ENCODE measurements at places on chromosomes 16 and 17.

DNA sequence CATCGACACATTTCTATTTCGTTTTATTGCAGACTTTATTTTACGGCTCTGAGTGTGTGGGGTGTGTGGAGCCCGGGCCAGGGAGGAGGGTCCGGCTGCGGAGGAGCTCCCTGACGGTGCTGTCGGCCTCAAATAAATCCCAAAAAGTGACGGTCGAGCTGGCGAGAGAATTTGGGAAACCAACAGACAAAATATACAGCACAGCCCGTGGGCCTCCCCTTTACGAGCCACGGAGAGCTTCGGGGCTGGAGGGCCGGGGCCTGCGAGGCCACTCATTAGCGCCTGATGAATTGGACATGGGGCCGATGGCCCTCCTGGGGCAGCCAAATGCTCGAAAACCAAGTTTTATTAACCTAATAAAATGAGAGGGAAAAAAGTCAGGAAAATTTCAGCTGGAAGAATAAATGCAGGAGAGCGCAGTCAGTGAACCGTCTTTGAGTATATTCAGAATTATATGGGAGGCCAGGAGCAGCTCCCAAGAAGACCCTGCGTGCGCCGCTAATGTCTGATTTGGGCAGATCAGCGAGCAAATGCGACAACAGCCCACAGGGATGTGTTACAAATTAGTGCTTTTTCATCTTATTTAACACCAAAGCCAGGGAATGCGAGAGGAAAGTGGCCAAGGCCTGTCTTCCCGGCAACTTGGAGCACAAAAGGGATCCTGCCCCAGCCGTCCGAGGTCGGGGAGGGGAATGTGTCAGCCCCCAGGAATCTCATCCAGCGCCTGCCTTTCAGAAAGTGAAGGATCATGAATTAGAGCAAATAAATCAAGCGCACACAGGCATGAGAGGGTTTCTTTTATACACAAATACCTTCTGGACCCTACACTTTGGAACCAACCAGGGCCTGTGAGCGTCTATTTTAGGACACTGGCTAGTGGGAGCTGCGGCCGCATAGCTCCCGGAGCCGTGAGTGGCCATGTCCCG, 249.1 kb downstream of the C16orf95 start:
- no peak for DNase-seq

DNA sequence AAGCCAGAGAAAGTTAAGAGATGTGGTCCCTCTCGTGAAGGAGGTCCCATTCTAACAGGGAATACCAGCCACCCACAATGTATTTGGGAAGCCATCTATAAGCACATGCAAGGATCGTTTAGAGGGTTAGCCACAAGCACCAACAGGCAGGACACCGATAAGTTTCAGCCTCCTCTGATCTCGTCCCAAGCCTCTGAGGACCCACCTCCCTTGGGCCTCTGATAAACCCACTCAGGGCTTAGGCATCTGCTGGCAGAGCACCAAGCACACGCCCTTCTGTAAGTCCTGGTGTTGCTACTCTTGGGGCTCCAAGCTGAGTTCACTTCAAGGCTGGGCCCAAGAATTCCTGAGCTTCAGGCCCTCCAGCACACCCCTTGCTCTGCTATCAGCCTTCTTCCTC, 5.4 kb upstream of the PNPO start:
- no peak for DNase-seq

- no peak for DNase-seq
Observed at GRCh38 chr16:27316038-27316680, 2.4 kb downstream of the IL4R start.

GRCh38 chr16:56289416-56289815, 98.1 kb downstream of the GNAO1 start:
- no peak for DNase-seq

DNA sequence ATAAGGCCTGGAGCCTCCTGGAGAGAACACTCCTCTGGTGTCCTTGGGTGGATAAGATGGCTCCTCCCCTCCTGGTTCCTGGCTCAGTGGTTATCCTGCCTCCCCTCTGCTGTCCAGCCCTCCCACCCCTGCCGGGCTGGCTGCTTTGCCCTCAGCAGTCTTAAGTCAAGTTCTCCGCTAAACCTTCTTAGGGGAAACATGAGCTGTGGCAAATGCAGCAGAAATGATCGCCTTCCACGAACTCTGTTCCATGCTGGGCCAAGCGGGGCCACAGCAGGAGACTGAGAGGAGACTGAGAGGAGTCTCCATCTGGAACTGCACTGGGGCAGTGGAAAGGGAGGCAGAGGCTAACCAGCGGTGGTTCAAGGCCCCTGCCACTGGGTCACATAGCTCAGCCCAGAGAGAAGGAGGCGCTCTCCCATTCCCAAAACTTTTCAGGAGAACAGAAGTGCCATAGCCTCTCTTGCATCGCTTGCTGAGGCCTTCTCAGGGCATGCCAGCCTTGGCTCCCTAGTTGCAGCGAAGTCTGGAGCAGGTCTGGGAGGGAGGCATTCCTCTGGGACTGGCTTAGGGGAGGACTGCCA, 26.9 kb downstream of the TNS4 start:
- no peak for DNase-seq

- no peak for DNase-seq
Observed at GRCh38 chr17:17728550-17729251, 47.4 kb downstream of the RAI1 start.

DNA sequence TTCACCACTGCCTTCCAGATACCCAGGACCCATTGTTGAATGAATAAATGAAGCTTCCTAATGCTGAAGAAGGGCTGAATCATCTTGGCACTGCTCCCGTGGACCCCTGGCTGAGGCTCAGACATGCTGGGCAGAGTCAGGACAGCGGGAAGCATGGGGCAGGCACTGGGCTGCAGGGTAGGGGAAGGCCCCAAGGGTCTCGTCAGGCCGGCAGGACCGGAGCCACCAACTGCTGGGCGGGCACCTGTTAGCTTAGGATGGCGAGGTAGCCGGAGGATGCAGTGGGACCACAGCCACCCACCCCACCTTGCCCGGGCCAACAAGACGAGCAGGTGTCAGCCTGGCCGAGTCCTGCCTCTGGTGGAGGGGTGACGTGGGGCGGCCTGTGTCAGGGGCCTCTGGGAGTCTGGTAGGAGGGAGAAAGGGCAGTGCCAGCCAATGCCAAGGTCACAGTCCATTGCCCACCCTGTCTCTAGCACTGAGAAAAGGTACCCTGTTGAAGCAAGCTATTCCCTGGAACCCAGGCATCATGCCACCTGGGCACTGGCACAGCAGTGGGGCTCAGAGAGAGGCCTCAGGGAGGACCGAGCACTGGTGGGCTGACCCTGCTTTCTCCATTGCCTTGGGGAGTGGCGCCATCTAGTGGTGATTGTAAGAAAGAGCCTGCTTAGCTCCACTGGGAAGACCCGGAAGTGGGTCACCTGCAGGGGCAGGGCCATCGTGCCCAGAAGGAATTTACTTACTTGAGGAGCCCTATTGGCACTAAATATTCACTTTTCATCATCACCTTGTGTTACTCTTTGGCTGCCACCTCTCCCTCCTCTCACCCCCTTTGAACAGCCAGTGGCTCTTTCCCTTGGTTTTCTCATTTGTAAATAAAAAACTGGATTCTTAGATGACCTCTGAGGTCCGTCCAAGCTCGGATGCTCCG, 3.0 kb upstream of the DLX3 start:
- DNase-seq, result peak; percentile 55

DNA sequence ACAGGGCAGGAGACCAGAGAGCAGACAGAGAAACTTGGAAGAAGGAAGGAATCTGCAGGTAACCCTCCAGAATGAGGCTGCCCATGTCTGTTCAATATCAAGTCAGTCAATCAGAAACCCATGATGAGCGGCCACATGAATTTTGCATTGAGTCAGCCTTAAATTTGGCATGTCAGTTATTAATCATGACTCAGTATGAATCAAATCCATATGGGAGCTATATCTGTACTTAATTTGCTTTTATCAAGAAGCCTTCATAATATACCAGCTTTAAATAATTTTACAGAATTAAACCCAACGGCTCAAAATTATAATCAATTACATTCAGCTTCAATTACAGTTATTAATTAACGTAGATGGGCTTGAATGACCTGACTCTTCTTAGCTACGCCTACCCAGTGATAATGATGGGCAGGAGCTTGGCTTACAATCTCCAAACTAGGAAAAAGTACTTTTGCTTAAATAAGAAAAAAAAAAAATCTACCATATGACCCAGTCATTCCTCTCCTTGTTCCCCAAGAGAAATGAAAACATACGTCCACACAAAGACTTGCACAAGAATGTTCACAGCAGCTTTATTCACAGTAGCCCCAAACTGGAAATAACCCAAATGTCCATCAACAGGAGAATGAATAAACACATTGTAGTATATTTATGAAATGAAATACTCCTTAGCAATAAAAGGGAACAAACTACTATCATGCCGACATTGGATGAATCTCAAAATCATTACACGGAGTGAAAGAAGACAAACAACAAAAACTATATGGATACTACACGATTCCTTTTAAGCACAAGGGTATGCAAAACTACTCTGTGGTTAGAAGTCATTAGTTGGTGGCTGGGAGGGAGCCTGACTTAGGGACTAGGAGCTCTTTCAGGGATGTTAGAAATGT, 48.6 kb downstream of the SLC39A11 start:
- no peak for DNase-seq

- no peak for DNase-seq
Observed at GRCh38 chr17:81390029-81390872, 5.0 kb upstream of the BAHCC1 start.

- no peak for DNase-seq
Observed at GRCh38 chr17:17732892-17733670, 51.8 kb downstream of the RAI1 start.

- DNase-seq, result no peak
Observed at GRCh38 chr17:39016193-39017153, 49.3 kb upstream of the FBXO47 start.

DNA sequence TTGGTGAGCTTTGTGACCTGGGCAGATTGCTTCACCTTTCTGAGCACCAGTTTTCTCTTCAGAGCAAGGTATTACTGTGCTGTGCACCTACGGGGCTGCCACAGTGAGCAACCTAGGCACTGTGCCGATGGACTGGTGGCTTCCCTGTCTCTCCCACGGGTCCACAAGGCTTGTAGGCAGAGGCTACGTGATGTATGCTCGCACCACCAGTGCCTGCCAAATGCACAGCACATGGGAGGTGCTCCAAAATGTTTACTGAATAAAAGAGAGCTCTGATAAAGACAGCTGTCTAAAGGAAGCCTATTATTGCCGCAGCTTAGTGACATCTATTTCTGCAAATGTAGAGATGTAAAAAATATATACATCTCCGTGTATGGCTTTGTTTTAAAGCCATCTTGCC, 139.2 kb downstream of the CDK5R1 start:
- DNase-seq, result no peak

GRCh38 chr16:66712512-66712911, 16.0 kb upstream of the CMTM4 start:
- no peak for DNase-seq

DNA sequence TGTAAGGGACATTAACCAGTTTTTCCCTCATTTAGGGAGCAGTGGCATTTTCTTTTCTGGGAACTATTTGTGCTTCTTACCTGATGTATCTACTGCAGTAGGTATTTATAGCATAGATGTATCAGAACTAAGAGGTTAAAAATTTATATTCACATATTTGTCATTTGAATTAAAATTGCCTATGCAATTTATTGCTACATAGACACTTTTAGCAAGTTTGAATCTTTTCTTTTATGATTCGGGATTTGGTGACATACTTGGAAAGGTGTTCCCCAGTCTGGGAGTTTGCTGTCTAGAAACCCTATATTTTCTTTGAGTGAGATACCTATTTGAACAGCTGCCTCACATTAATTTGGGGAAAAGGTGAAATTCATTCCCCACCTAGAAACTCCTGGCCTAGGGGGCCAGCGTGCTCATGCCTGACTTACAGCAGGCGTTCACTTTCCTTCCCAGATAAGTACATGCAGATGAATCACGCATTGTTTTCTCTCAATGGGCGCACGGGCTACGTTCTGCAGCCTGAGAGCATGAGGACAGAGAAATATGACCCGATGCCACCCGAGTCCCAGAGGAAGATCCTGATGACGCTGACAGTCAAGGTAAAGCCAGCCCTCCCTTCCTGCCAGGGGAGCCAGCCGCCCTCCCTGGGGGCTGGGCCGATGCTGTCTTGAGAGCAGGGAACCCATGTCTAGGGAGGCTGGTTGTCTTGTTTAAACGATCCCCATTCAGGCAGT, 73.8 kb downstream of the SDR42E1 start:
- DNase-seq, result no peak

- no peak for DNase-seq
Observed at GRCh38 chr17:44355642-44356099, 8.0 kb downstream of the FAM171A2 start.

DNA sequence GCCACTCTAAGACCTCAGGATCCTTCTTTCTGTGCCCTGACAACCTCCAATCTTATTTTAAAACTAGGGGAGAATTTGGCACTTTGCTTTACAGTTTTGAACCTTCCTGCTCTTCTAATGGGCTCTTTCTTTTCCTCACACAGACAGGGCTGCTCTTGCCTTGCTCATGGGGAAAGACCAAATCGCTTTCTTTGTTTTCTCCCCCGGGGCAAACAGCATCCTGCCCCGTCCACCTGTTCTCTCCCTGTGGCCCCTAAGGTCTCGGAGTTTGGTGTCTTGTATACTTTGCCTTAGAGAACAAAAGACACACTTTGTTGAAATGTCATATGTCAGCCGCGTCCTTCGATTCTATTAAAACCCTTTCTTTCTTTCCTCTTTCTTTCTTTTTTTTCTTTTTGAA, 306.7 kb upstream of the SALL1 start:
- DNase-seq, result no peak

- no peak for DNase-seq
Observed at GRCh38 chr16:23990507-23990906, 154.7 kb downstream of the PRKCB start.

DNA sequence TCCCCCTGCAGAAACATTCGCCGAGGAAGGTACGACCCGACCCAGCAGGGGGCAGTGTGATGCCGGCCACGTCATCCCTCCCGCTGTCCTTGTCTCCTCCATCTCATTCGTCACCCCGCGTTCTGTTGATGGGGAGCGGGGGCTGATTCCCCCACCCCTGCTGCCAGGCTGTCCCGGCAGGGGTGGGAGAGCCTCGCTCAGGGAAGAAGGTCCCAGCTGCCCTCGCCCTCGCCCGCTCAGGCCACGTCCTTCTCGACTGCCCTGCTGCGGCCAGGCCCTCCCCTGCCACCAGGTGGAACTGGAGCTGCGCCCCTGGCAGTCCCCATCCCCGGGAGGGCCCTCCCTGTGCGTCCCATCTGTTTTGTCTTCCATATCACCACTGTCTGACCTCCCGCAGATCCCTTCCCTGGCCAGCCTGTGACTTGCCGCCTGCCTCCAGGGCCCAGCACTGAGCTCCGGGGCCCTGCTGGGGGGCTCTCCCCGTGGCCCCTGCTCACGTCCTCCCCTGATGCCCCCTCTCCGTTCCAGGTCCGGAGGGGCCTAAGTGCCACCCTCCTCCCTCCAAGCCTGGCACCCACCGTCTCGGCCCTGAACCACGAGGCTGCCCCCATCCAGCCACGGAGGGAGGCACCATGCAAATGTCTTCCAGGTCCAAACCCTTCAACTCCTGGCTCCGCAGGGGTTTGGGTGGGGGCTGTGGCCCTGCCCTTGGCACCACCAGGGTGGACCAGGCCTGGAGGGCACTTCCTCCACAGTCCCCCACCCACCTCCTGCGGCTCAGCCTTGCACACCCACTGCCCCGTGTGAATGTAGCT, 20.6 kb downstream of the ADAM11 start:
- peak; percentile 66 for DNase-seq

All from stimulated activated CD8-positive, alpha-beta memory T cell treated with anti-CD3 and anti-CD28 coated beads, Interleukin-12 subunit alpha, Interleukin-12 subunit beta, amount 100 ng/mL, for 4 hours (primary cell).